Trophoblast cell (in vitro differentiated cells and primary cell): ENCODE measurements at places on chromosomes 3 and 15.

DNA sequence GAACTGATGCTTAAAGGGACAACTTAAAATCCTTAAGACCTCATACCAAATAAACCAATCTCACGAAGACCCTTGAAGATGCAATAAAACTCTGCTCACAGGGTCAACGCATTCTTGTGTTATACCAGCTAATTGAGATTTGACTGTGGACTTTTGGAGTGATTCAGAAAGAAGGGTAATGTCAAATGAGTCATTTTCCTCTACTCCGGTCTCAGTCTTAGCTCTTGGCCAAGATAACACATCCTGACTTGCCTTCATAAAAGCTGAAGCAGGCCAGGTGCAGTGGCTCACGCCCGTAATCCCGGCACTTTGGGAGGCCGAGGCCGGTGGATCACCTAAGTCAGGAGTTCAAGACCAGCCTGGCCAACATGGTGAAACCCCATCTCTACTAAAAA, 3.8 kb downstream of the PKM start:
- peak; percentile 80 for DNase-seq

- peak; percentile 37 for DNase-seq
These were observed 45.5 kb downstream of the PPM1L start for GRCh38 chr3:160801386-160802118.

- no peak for DNase-seq
These were observed 989 bp upstream of the VGLL3 start for GRCh38 chr3:86991840-86992435.

DNA sequence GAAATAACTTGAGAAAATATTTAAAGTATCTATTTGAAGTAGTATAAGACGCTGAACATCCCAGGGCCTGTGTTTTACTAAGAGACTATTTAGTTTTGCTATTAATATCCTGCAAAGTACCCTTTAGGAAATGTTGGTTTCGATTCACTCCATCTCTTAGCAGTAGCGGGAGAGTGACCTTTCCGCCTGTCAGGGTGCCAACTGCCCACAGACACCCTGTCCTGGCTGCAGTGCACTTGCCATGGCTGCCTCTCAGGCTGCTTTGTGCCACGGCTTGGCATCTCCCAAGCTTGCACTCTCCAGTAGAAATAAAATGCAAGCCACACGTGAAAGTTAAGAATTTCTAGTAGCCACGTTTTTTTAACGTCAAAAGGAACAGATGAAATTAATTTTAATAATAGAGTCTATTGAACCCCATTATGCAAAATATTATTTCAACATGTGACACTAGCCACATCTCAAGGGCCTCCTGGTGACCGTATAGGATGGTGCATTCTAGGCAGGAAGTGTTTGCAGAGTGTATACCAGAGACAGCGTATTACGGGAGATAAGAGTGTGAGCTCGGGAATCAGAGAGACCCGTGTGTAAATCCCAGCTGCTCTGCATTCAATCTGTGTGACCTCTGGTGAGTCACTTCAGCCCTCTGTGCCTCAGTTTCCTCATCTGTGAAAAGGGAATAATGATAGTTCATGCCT, 19.8 kb downstream of the ADAMTS9 start:
- no peak for DNase-seq

GRCh38 chr3:108488631-108489030, 21.8 kb downstream of the MYH15 start:
- no peak for DNase-seq

DNA sequence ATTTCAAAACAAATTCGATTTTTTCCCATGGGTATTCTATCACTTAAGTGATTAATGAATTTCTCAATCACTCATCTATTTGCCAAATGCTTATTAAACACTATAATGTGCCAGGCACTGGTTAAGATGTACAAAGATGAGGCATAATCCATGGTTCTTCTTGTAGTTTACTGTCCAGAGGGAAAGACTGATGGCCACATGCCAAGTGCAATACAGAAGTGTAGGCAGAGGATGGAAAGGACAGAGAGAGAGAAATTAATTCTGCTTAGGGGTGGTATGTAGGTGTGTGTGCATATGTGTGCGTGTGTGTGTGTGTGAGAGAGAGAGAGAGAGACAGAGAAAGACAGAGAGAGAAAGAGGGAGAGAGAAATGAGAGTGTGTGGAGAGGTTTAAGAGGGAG, 120.8 kb upstream of the CCNL1 start:
- DNase-seq = no peak

DNA sequence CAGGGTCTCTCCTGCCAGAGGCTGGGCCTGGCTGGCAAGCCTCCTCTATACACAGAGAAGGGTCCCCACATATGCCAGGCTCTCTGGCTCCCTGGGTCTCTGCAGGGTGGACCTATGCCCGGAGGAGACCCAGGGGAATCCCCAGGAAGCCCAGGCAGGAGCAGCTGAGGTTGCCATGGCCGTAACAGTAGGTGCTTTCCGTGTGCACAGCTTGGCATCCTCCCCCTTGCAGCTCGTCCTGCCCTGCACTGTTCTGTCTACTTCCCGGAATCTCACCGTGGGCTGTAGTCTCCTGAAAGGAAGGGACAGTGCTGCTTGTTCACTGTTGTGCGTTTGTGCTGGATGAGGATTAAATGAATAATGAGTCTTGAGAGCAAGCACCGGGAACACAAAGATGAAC, 47.8 kb downstream of the DAPK2 start:
- DNase-seq = no peak

GRCh38 chr15:63915873-63916771, 82.4 kb upstream of the HERC1 start:
- no peak for DNase-seq

DNA sequence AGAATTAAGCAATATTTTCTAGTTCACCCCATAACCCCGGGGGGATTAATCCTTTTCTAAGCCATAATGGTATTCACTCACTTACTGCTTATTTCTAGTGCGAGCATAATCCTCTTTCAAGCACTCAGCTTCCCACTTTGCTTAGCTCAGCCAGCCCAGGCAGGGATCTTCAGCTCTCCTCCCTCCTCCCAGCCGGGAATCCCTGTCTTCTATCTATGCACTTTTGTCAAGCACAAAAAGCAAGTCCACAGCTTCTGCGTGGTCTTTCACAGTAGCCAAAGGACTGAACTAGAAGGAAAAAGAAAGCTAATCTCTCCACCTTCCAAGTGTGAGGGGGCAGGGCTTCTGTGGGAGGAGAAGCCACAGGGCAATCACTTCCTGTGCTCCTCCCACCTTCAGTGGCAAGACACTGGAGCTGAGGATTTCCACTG, 62.8 kb downstream of the PEX5L start:
- DNase-seq = no peak

DNA sequence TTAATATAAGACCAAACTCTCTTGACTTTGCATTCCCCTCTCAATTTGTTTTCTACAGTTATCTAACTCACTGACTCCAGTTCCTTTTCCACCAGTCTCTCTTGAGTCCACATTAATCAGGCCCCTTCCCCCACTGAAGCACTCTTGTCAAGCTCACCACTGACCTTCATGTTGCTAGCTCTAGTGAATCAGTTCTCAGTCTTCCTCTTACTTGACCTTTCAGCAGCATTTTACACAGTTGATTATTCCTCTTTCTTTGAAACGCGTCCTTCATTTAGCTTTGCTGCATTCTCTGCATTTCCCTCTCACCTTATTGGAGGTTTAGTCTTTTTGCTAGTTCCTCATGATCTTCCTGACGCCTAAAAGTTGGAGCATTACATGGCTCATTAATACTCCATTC, 8.3 kb downstream of the PPP2R3A start:
- no peak for DNase-seq

DNA sequence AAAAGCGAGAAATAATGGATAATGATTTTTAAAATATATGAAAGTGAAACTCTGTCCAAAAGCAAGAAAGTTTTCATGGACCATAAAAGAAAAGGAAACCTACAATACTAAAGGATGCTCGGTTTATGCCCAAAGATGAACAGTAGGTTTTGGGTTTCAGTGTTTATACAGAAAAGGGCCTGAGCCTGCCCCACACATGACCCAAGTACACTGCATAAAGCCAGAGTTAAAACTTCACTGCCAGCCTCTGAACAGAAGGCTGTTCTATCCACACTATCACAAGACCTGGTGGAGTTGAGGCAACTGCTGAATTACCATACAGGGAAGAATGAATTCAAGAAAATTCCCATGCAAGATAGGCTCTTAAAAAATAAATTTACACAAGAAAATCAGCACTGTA, 165.2 kb downstream of the MECOM start:
- DNase-seq = no peak

DNA sequence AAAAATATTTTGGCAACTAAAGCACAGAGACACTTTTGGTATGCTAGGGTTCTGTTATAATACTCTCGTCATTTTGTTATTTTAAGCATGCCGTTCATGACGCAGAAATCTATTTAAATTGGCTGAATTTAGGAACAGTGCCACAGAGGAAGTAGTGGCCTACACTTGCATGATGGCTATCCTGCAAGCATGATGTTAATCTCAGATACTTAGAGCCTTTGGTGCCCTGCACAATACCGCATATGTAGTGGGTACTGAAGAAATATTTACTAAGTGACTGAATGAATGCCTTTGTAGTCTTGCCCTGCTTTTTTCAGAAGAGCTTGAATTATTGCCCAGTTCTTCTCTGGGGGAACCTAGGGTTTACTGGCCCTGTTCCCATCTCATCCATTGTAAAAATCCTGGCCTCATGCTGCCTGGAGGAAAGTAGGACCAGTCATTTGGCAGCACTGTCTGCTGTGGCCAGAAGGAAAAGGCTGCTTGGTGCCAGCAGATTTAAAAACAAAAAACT, 79.0 kb downstream of the SERPINI1 start:
- no peak for DNase-seq

DNA sequence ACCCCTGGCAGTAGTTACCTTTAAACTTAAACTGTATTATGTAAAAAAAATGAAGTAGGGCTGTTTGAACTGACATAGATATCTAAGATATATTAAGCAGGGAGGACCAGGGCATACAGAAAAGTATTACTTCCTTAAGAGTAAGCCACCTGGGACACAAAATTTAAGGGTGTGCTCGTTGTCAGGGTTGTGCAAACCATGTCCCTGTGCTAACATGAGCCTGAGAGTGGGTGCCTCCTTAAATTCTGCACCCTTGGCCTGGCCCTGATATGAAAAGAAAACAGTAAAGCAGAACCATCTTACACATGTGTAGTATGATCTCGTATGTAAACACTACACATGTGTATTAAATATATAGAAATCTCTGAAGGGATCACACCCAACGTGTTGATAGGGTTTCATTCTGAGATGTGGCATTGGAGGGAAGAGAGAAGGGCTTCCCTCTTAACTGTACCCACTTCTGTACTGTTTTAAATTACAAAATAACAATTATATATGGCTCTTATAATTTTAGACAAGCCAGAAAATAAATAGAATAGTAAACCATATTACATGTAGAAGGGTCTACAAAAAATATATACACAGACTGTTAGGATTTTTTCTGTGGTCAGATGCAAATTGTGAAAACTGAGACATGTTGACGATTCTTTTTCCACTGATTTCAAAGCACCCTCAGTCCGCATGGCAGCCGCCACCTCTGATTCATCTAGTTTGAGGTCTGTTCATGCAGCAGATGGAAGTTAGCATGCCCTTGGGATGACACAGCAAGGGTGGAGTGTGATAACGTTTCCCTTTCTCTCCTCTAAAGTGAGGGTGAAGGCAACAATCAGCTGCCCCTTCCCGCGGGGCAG, 400.8 kb upstream of the PROK2 start:
- peak; percentile 42 for DNase-seq

DNA sequence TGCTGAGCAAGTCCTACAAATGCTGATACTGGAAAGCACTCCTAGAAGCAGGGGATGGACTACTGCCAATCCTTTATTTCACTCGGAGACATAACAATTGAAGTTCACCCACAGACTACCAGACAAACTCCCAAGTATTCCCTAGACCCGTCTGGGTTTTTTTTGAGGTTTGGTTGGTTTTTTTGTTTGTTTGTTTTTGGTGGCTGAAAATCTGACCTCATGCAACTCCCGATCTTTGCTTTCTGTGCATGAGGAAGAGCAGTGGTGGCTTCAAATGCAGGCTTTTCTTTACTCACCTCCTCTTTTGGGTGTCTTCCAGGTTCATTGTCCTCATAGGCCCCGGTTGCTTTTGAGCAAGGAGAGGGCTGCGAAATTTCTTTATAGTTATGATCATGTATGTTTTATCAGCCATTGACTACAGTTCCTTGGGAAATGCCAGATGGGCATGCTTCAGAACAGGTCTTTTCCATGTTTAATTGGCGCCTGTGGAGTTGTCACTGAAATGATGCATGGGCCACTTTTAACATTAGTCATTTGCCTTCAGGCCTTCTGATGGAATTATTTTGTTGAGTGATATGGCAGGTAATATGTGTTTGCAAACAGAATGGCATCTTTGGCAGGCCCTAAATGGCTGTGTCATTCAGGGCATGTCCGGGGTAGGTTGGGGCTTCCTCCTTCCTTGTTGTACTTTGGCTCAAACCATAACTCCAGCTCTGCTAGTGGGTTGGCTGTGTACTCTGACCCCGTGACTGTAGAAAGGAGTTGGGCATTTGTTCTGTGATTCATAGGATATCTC, 81.3 kb upstream of the ZBED2 start:
- DNase-seq = peak; percentile 88

- no peak for DNase-seq
These were observed 28.4 kb downstream of the TFRC start for GRCh38 chr3:196053487-196053886.

- no peak for DNase-seq
These were observed 10.9 kb downstream of the FAM81A start for GRCh38 chr15:59448871-59449270.

DNA sequence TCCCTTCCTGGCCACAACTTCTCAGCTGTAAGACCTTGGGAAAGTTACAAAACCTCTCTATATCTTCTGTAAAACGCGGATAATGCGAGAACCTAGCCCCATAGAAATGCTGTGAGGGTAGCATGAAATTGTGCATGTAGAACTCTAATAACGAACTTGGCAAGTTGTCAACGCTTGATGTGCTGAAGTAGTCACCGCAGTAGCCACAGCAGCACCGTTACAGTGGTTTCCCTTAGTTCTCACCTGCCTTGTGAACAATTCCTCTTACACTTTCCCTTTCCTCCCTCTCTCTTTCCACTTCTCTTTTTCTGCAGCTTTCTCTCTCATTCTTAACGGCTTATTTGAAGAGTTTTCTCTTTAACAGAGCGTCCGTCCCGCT, 447 bp upstream of the SHQ1 start:
- no peak for DNase-seq

GRCh38 chr3:126104742-126105605, 21.1 kb upstream of the SLC41A3 start:
- DNase-seq = no peak

DNA sequence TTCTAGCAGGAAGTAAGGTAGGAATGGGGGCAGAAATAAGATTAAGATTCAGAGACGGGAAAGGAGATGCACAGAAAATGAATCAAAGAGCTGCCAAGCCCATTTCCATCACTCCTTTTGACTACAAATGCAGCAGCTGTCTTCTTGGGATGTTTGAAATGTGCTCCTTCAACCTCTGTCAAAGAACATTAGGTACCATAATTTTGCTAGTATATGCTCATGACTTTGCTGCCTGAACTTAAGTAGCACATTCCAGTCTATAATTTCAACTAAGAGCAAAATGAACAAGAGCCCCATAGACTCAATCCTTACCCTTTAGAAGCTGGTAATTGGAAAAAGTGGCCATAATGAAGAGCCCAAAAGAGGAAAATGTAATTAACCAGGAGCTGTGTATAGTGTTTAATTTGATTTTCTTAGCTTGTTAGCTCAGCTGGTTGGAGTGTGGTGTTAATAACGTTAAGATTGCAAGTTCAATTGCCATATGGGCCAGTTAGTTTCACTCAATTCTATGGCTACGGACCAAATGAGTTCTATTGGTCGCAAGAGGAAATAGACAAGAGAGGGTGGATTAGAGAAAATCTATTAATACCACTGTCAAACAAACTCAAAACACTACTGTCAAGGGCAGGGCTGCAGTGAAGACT, 349.9 kb downstream of the ZBBX start:
- DNase-seq = no peak
